Activated T-helper 1 cell treated with anti-CD3 and anti-CD28 coated beads, Interleukin-2, amount 50 U/mL, for 16 hours (primary cell): ENCODE measurements at places on chromosomes 6 and 20.

- DNase-seq, result no peak
Measured at GRCh38 chr20:21933526-21933925, 228.1 kb downstream of the PAX1 start.

DNA sequence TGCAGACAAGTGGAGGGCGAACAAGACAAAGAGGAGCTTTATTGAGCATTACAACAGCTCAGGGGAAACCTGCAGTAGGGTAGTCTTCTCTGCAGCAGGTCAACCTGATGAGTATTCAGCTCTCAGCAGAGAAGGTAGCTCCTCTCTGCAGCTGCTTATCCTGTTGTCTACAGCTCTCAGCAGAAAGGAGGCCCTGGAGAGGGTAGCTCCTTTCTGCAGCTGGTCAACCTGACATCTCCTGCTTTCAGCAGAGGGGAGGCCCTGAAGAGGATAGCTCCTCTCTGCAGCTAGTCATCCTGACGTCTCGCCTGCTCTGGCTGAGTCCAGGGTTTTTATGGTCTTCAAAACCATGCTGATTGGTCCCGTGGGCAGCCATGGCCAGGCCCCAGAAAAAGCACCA, 113.6 kb downstream of the CD24 start:
- no peak for DNase-seq

- no peak for DNase-seq
Measured at GRCh38 chr6:41367700-41368099, 32.3 kb downstream of the NCR2 start.

- no peak for DNase-seq
Measured at GRCh38 chr6:147546501-147547368, 38.2 kb downstream of the SAMD5 start.

DNA sequence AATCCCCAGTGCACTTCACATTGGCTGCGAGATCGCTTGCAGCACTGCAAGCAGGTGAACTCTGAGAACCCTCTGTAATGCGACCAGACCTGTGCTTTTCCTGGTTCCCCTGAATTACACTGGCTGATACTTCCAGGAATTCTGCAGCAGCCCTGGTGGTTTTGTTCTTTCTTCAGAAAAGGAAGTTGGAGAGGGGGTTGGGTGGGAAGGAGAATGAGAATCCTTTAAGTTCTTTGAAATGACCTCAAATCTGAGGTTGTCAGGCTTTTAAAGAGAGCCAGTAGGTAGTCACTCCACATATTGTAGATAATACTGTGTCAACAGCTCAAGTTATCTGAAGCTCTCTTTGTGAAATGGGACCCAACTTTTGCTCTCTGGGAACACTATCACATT, 62.4 kb downstream of the GCNT2 start:
- DNase-seq, result no peak

DNA sequence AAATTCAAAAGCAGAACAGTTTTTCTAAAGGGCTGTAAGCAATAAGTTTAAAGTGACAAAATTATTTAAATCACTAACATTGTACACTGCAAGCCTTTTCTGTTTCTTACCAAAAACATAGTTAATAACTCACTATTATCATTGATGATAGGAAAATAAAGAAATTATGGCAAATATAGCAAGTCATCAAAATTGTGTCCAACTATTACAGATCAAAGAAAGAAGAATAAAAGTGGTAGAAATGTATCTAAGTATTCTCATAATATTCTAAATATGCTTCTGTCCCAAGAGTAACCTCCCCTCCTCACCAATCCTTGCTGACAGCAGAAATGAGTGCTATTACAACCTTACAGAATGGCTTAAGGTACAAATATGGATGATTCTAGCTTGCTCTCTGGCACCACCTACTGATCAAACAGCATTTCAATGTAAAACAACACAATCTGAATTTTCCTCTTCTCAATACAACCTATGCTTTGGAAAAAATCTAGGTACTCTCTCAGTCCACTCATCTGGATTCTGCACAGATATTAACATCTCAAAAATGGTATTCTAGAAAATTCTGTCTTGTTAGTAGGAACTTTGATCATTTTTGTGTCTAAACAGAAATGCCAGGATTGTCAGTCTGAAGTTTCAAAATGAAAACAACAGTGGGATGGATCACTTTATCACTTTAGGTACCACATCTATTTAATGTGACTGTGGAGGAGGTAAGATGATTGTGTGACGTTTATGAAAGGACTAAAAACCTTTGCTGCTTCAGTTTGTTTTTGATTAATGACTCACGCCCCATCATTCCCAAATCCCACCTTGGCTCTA, 40.9 kb downstream of the ZFP64 start:
- DNase-seq, result no peak

GRCh38 chr6:136873748-136874147, 48.4 kb upstream of the SLC35D3 start:
- DNase-seq, result no peak

GRCh38 chr20:62370115-62370806, 3.1 kb upstream of the LAMA5 start:
- DNase-seq, result no peak

DNA sequence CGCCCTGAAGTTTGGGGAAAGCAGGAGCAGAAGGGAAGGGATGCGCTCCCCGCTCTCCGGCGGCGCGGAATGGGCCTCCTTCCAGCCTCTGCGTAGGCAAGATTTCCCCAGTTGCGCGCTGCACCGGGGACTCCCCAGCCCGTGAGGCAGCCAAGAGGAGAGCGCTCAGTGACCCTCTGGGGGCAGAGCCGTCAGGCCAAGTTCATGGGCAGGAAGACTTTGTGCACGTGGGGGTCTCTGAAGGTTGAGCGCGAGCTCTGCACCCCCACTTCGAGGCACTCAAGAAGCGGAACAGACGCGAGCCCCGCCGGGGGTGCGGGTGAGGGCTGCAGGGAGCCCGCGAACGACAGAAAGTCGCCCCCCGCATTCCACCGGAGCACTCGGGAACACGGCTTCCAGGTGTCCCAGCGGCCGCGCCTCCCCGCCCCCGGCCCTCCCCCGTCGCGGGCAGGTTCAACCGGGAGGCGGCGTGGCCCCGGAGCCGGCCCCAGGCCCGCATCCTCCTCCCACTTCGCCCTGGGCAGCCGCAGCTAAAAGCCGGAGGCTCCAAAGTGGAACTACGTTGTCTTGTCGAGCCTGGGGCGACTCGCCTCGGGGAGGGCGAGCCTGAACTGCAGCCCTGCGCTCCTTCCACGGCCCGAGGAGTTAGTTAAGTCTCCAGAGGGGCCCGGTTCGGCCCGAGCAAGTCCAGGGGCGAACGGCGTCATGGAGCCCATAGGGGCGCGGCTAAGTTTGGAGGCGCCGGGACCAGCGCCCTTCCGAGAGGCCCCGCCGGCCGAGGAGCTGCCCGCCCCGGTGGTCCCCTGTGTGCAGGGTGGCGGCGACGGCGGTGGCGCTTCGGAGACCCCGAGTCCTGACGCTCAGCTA, at the start of gene PPP1R3G:
TSS of gene PPP1R3G (plus strand) at position 561 of the 867 bp plus-strand sequence. CDS start at position 706, 145 bp downstream.
- no peak for DNase-seq

GRCh38 chr6:29953686-29954085, 11.4 kb downstream of the HLA-A start:
- no peak for DNase-seq

GRCh38 chr6:157710604-157711003, 112.4 kb upstream of the SNX9 start:
- DNase-seq, result no peak

GRCh38 chr6:150857062-150857944, 8.2 kb upstream of the MTHFD1L start:
- no peak for DNase-seq

DNA sequence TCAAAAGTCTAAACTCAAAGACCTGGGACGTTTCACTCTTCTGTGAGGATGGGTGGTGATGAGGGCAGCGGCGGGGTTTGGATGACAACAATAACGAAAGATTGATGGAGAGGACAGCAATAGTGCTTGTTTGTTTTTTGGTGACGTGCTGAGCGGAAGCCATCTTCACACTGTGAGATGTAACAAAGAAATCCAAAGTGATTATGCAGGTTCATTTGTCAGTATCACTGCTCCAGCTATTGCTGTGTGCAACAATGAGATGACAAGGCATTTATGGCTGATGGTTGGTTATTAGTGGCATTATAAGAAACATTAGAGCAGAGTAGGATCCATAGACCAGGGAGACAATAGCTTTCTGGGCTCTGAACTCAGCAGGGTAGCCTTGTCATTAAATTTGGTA, 306.7 kb downstream of the RNF144B start:
- DNase-seq, result no peak

DNA sequence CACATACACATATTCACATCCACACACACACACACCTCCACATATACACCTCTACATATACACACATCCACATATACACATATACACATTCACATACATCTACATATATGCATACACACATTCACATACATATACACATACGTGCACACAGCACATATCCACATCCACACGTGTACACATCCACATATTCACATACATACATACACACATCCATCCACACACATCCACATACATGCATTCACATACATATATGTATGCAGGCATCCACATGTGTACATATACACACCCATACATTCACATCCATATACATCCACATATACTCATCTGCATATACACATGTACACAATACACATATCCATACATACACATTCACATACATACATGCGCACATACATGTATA, 25.6 kb upstream of the NKX2-2 start:
- no peak for DNase-seq

GRCh38 chr20:35515949-35516645, 13.4 kb downstream of the C20orf173 start:
- DNase-seq, result no peak

GRCh38 chr6:108027594-108027993, 46.9 kb downstream of the OSTM1 start:
- DNase-seq, result no peak

DNA sequence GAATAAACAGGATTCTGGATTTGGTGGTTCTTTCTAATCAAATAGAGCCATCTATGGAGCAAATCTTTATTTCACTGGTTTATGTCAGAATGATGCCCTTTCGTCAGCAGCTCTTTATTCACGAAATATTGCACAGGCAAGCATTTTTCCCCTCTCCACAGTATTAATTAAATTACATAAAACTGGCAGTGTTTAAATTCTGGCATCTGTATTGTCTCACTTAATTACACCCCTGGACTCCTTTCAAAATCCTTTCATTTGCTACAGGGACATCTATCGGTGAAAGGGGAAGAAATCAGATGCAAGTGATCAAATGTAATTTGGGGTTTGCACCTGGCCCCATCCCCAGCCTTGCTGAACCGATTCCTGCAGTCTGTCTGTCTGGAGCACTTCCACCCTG, 801.9 kb downstream of the QKI start:
- no peak for DNase-seq

DNA sequence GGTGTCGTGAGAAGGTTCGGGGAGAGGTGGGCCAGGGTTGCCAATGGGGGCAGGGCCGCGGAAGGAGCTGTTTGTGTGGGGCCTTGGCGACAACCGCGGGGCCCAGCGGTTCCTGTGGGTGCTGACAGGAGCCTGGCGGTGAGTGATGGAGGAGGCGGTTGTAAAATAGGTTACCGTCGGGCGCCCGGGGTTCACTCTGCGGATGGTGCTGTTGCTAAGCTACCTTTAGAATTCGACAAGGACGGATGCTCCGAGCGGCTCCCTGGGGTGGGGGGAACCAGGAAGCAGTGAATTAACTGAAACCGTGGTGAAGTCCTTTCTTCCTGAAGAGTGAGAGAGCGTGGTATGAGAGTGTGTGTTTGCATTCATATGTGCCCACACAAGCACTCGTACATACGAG, 61.7 kb downstream of the CDH22 start:
- no peak for DNase-seq

- no peak for DNase-seq
Measured at GRCh38 chr20:13325033-13325432, 104.0 kb downstream of the ISM1 start.

- DNase-seq, result no peak
Measured at GRCh38 chr6:21348504-21349195, 244.9 kb upstream of the SOX4 start.

DNA sequence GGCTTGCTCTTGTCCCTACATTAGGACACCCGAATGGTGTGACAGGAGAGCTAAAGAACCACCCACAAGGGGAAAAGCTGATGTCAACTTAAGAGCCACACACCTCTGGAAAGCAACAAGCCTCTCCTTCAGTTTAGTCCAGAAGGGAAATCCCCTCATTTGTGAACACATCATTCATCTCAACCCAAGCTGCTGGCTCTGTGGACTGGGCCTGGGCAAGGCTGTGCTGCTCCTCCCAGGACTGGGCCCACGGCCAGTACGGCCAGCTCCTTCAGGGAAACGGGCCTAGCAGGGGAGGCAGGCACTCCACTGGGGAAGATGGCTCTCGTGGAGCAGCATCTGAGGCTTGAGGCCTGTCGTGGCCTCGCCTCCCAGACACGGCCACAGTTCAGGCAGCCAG, 12.8 kb upstream of the SLC4A11 start:
- no peak for DNase-seq

DNA sequence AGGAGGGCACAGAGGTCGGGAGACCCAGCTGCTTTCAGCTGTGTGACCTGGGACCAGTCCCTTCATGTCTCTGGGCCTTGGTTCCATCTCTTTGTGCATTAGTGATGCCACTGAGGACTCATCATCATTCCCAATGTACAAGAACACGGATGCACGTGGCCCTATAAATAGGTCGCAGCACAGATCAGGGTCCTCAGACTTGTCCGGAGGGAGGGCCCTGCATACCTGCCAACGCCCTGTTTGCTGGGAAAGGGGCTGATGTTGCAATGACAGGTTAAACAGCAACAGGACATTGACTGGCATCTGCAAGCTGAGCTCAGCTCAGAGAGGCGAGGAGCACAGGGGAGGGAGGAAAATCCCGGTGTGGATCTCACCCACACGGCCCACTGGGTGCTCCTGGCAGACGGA, 21.8 kb downstream of the TGM2 start:
- DNase-seq, result no peak

DNA sequence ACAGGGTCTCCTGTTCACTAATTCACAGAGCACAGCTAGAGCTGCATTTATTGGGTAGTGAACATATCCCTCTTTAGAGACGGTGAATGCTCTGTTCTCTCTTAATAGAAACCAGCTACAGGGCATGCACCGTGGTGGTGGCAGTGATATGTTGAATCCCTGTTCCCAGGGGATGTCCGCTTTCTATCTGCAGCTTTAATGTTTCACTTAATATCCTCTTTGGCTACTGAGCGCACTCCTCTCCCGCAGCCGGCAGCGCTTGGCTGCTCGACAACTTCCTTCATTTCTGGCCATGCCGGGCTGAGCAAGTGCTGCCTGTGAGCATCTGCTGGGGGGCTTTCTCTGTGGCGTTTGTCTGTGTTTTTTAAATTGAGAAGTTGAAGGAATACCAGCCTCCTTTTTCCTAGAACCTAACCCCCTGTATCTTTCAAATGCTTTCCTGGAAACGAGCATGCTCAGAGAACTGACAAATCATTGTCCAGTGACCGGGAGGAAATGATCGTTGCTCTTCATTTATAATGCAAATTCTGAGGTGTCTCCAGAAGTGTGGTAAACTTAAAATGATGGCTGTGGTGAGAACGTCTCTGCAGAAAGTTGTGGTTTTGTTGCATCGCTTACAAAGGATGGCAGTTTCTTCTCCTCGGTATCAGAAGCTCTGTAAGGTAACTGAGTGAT, 297.9 kb downstream of the UTRN start:
- no peak for DNase-seq

DNA sequence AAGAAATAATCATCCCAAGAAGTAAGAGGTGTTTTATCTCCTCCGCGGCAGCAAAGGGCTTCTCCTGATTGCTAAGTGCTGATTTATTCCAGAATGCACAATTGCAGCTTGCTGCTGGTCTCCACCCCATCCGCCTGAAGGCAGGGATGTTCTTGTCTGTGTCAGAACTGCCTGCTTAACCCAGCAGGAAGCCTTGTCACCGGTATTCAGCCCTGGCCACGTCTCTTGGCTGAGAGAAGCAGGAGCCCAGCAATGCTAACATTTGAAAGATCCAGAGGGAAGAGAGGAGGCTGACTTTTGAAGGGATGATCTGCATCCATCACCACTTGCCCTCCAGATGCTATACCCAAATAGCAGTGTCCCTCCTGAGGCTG, 4.2 kb downstream of the SCML4 start:
- no peak for DNase-seq

GRCh38 chr6:14877758-14878157, 368.1 kb upstream of the JARID2 start:
- no peak for DNase-seq
